Activated CD4-positive, alpha-beta T cell treated with anti-CD3 and anti-CD28 coated beads, Interleukin-2, amount 50 U/mL, for 48 hours (primary cell): ENCODE measurements at places on chromosomes 7 and 10.

- no peak for DNase-seq
These were observed 147.1 kb upstream of the GDF10 start for GRCh38 chr10:47152861-47153349.

- no peak for DNase-seq
These were observed 304.5 kb downstream of the MDFIC start for GRCh38 chr7:115226410-115226809.

GRCh38 chr7:37635346-37635745, 48.2 kb upstream of the GPR141 start:
- DNase-seq: no peak

DNA sequence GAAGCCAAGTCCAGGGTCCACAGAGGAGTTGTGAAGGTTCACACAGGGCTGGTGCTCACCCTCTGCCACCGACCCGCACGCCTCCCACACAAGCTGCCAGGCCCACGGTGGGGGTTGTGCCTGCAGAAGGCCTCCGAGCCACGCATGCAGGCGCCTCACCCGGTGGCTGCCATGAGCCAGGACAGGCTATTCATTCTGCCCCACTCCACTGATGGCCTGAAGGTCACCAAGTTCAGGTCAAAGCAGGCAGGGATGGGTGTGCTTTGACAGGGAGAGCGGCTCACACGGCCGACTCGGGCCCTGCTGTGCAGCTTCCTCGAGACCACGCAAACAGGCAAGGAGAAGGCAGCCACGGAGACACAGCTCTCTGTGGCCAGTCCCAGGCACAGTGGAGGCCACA, 143.9 kb downstream of the MAD1L1 start:
- no peak for DNase-seq
